ENCODE measurements at places on chromosomes 5 and 9. TPM values are rescaled to one million over a fixed set of nuclear protein-coding genes. Genes with fewer than 3 reads are reported as not detected.
A peak's percentile ranks its signal among the peaks of the same experiment; 100 is the strongest.

GRCh38 chr5:13946111-13946510, 1.6 kb upstream of the DNAH5 start:
- no peaks in the 10 kb centered on the region for H3K4me1 ChIP-seq
- H3K4me3 ChIP-seq, result no peak overlapping the region

DNA sequence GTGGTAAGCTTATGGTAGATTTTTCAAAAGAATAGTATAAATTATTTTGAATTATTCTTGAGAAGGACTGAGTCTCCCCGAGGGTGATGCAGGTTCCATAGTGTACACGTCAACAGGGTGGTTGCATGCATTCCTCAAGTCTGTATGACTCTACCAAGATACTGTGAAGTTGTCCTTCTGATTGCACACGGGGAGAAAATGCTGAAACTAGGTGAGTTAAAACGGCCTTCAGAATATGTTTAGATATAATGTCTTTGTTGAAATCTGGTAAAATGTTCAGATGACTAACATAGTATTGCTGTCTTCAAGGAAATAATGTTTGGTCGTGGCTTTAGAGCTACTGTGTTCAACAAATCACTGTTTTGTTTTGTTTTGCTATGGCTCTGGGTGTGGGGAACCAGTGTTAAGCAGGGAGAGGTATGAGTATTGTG, 22.4 kb upstream of the TNFAIP8 start:
- H3K4me1 ChIP-seq, result peaks cover 43% of the 10 kb centered on the region
- H3K36me3 ChIP-seq, result no peaks in the 10 kb centered on the region
- H3K27me3 ChIP-seq, result no peaks in the 10 kb centered on the region
- DNase-seq, result no peak
- H3K4me3 ChIP-seq, result no peak overlapping the region

- no peak overlapping the region for H3K4me3 ChIP-seq
- H3K27me3 ChIP-seq, result no peaks in the 10 kb centered on the region
- DNase-seq, result peak; percentile 96
- no peak overlapping the region for H3K27ac ChIP-seq
Measured at GRCh38 chr5:174571662-174572397, 152.6 kb upstream of the MSX2 start.

DNA sequence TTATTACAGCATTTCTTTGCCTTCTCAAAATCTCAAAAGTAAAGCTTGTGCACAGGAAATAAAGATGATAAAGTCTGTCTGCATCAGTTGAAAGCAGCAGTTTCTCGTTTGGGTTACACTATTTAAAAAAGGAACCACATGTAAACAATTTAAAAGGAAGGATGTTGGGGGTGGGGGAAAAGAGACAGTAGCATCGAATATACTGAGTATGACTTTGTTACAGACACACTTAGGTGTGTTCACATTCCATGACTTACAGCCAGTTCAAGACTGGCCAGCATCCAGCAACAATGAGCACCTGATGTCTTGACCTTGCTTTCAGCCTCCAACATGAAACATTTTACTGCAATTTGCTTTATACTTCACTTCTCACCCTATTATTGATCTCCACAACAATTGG, 8.7 kb downstream of the GAPT start:
- no peaks in the 10 kb centered on the region for H3K27me3 ChIP-seq
- no peak overlapping the region for H3K4me3 ChIP-seq
- no peaks in the 10 kb centered on the region for H3K4me1 ChIP-seq
- H3K36me3 ChIP-seq, result no peaks in the 10 kb centered on the region
- no peak overlapping the region for H3K27ac ChIP-seq
- DNase-seq, result no peak

DNA sequence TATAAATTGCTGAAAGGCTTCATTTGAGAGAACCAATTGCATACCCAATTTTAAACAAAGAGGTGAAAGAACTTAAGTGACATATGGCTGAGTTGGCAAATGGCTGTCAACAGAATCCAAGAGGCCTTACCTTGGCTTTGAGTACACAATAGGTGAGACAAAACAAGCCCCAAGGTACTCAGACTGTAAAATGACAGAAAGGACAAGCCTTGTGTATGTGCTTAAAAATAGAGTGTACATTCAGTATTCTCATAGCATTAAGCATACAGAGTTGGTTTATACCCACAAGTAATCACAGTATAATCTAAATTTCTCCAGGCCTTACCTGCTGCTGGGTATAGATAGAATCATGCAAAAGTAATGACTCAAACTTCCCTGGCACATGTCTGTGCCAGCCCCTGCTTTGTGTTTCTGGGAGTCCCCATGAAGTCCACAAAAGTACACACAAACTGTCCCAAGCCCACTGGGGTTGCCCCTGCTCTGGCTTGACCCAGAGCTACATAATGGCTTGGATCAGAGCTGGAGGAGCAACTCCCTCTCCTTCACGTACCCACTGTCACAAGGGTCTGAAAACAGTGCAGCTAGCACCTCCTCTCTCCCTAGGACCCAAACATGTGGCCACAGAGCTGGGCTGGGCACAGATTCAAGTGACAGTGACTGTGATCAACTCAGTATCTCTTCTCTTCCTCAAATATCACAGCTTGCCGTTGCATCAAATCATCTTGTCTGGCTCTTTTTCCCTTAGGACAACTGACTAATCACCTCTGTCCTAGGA, 250.8 kb downstream of the ENC1 start:
- H3K36me3 ChIP-seq, result no peaks in the 10 kb centered on the region
- no peak overlapping the region for H3K4me3 ChIP-seq
- no peak for DNase-seq
- H3K27ac ChIP-seq, result no peak overlapping the region
- peaks cover 11% of the 10 kb centered on the region for H3K4me1 ChIP-seq

DNA sequence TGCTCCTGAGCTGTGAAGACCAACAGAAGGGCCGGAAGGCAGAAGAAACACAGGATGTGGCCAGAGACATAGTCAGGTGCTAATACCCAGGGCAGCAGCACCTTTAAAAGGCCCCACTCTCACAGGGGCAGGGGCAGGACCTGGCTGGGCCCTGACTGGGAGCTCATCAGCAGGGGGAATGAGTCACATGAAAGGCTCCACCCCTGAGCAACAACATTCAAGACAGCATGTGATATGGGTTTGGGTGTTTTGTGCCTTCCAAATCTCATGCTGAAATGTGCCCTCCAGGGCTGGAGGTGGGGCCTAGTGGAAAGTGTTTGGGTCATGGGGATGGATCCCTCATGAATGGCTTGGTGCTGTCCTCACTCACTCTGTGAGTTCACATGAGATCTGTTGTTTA, 181.7 kb downstream of the ERCC6L2 start:
- H3K27ac ChIP-seq, result no peak overlapping the region

DNA sequence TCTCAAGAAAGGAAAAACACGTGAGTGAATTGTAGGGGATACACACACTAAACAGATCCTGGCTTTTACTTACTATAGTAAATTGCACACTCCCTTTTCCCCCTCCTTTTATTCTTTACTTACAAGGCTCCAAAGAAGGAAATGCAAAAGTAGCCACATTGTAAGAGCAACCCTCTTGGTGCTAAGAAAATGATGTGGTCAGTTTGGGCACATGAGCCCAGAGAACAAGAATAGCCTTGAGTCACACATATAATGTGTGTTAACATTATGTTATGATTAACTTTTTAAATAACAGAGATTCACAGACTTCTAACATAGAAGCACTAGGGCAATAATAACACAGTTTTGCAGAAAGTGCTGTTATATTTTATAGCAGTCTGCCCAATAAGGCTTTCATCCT, 48.5 kb downstream of the PCSK5 start:
- no peak overlapping the region for H3K4me3 ChIP-seq
- H3K27me3 ChIP-seq, result no peaks in the 10 kb centered on the region
- H3K36me3 ChIP-seq, result no peaks in the 10 kb centered on the region
- DNase-seq, result no peak
- H3K27ac ChIP-seq, result no peak overlapping the region

DNA sequence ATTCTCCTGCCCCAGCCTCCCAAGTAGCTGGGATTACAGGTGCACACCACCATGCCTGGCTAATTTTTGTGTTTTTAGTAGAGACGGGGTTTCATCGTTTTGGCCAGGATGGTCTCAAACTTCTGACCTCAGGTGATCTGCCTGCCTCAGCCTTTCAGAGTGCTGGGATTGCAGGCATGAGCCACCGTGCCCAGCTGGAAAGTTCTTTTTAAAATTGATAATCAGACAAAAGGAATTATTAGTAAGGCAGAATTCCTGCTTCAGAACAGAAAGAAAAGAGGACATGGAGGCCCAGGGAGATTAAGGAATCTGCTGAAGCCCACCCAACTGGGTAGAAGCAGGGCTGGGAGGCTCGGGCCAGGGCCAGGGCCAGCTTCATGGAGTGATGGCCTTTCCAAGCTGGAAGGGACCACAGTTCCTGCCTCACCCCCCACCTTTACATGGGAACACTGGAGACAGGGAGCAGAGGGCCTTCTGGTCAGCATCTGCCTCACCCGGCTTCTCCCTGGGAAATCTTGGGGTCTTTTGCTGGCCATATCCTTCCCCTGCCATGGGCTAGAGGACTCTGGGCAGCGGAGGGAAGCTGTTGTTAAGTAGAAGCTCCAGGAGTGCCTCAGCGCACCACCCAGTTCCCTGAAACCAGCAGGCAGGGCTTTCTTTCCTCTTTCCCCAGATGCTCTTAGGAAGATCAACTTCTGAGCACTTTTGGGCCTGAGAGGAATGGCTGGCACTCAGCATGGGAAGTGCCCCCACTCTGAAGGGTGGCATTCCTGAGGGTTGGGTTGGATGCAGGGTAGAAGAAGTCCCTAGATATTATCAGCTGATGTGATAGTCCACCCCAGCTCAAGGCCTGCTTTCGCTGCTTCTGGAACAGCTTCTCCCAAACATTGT, 70.1 kb downstream of the RGS3 start:
- no peaks in the 10 kb centered on the region for H3K36me3 ChIP-seq
- H3K4me1 ChIP-seq, result peaks cover 20% of the 10 kb centered on the region
- H3K4me3 ChIP-seq, result no peak overlapping the region
- H3K27ac ChIP-seq, result peak overlapping the region; percentile 62
- peak; percentile 46 for DNase-seq
- H3K27me3 ChIP-seq, result no peaks in the 10 kb centered on the region

- no peak overlapping the region for H3K4me3 ChIP-seq
- H3K36me3 ChIP-seq, result no peaks in the 10 kb centered on the region
- H3K4me1 ChIP-seq, result no peaks in the 10 kb centered on the region
- H3K27me3 ChIP-seq, result no peaks in the 10 kb centered on the region
- DNase-seq, result no peak
Measured at GRCh38 chr5:166618526-166618925, 1672.9 kb upstream of the WWC1 start.

DNA sequence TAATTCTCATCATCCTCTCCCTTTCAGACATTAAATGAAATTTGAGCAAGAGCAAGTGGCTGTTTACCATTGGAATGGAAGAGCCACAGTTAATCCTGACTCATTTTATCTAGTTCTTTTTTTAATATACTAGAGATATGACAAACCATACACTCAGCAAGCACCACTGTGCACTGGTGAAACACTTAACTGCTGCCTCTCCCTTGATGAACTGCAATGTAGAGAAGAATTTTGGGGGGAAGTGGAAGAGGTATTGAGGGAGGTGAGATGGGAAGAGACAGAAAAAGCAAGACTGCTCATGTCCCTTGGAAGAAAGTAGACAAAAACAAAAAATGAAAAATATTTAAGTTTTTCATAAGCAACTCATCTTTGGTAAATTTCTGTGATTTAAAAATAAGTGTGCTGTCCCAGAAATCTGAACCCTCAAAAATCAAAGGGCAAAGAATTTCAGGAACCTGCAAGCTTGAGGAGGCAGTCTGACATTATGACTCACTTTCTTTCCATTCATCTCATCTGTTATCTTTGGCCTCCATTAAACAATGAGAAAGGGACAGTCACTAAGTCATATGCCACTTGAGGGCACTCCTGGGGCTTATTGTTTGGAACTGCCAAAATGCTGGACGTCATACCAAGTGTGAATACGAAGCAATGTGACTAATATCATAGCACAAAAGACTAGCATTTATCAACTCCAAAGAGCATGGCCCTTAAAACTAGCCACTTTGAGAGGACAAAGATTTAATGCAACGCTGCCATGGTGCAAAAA, 566.8 kb upstream of the DMAC1 start:
- no peaks in the 10 kb centered on the region for H3K36me3 ChIP-seq
- no peaks in the 10 kb centered on the region for H3K27me3 ChIP-seq
- DNase-seq, result no peak
- H3K27ac ChIP-seq, result no peak overlapping the region

- H3K27ac ChIP-seq, result no peak overlapping the region
- no peaks in the 10 kb centered on the region for H3K36me3 ChIP-seq
- no peaks in the 10 kb centered on the region for H3K4me1 ChIP-seq
- DNase-seq, result no peak
- H3K27me3 ChIP-seq, result no peaks in the 10 kb centered on the region
Measured at GRCh38 chr5:52481201-52481600, 306.5 kb upstream of the ITGA1 start.

- no peak for DNase-seq
- no peaks in the 10 kb centered on the region for H3K27me3 ChIP-seq
- peaks cover 8% of the 10 kb centered on the region for H3K4me1 ChIP-seq
- no peak overlapping the region for H3K27ac ChIP-seq
Measured at GRCh38 chr5:43202380-43202779, 10.4 kb downstream of the NIM1K start.

DNA sequence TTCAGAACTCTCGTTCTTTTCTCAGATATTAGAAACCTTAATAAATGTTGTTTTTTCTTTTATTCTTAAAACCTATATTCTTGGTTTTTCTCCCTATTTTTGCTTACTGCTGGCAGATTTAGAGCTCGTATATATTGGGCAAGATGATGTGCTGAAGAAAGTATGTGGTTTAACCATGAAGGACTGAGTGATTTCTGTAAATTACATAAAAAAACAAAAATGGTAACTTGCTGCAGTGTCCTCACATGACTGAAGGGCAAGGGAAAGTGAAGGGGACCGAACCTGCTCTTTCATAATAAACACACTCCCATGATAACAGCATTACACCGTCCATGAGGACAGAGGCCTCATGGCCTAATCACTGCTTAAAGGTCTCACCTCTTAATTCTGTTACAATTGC, 393.8 kb upstream of the ZNF608 start:
- peaks cover 3% of the 10 kb centered on the region for H3K4me1 ChIP-seq
- no peak overlapping the region for H3K4me3 ChIP-seq
- no peak overlapping the region for H3K27ac ChIP-seq
- no peaks in the 10 kb centered on the region for H3K27me3 ChIP-seq

GRCh38 chr5:31937226-31937625, 236.9 kb downstream of the GOLPH3 start:
- no peaks in the 10 kb centered on the region for H3K4me1 ChIP-seq
- no peaks in the 10 kb centered on the region for H3K36me3 ChIP-seq
- DNase-seq, result no peak
- H3K27ac ChIP-seq, result no peak overlapping the region

FRMD3 gene
- 74.1 TPM for total RNA-seq

FLT4 gene
- total RNA-seq, result 5.3 TPM

UBE2B gene
- 17.8 TPM for total RNA-seq

Data from cardiac muscle cell (in vitro differentiated cells and primary cell).